ENCODE measurements at places on chromosomes 6 and 20. TPM values are rescaled to one million over a fixed set of nuclear protein-coding genes. Genes with fewer than 3 reads are reported as not detected.

- peak; percentile 34 for DNase-seq
Measured at GRCh38 chr20:59221049-59221706, 57.6 kb downstream of the ZNF831 start.

DNA sequence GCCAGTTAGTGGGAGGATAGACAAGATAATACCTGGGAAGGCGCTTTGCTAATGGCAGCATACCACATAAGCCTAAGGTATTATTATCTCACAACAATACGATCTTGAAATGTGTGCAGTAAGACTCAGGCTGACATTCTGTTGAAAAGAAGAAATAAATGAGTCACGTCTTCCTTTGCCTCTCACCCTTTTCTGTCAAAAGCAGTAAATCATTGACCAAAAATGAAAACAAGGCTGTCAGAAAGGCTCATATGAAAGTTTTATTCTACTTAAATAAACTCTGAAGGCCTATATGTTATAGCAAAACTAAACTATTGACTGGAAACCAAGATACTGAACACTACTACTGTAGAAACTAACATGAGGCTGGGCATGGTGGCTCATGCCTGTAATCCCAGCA, 43.1 kb upstream of the IL20RA start:
- DNase-seq, result no peak

- DNase-seq, result no peak
Measured at GRCh38 chr6:33552252-33552651, 27.8 kb downstream of the BAK1 start.

DNA sequence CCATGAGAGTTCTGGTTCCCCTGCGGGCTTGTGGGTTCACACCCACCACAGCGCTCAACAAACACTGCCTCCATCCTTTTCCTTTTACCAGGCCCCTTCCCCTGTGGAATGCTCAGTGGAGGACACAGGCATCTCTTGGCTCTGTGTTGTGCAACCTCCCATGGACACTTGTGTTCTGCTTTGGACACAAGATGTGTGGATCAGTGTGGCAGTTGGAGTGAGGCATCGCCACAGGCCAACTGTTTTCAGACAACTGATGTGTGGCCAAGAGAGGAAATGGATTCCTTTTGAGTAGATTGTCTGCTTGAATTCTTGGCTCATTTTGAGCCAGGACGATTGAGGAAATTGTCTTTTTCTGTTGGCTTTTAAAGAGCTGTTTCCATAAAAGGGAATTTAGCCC, 26.8 kb downstream of the CST8 start:
- no peak for DNase-seq

GRCh38 chr6:33417128-33417902, 592 bp downstream of the CUTA start:
- peak; percentile 48 for DNase-seq

- DNase-seq, result no peak
Measured at GRCh38 chr6:97665446-97665845, 382.4 kb upstream of the MMS22L start.

IL17A gene
- total RNA-seq, result not detected

GRCh38 chr6:125839879-125840278, 49.1 kb downstream of the NCOA7 start:
- DNase-seq, result no peak

DNA sequence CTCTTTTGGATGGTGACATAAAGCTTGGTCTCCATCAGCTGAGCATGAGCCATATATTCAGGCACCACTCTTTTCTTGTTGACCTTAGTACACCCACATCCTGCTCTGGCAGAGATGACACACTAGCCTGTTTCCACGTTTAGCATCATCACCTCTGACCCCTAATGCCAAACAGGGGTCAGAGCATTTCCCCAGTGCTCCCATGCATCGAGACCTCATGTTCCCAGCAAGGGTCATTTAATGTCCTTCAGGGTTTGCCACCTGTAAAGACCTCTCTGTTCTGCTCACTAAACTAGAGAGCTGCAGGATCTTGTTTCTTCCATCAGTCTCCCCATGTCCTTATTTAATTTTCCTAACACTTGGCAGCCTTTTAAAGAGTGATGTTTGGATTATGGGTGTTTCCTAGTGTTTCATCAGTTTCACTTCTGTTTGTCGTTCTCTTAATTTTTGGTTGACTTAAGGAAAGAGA, 97.5 kb downstream of the AIG1 start:
- DNase-seq, result no peak

ZBTB12 gene
- total RNA-seq, result 1.8 TPM

DNA sequence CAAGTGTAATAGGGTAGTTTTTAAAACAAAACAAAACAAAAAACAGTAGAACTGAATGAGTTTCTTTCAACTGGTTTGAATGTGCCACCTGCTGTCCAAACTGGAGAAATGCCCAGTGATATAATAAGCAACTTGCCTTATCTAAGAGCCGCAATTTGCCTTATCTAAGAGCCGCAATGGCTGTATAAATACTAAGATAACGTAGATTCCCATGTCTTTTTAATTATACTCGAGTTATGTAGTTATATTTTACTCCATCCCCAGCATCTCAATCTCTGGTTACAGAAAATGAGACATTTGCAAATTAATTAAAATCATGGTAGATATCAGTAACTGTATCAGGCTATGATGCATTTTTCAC, 67.2 kb downstream of the RPP40 start:
- peak; percentile 38 for DNase-seq

COX4I2 gene
- not detected for total RNA-seq

ACTL10 gene
- total RNA-seq, result 2.8 TPM

DNA sequence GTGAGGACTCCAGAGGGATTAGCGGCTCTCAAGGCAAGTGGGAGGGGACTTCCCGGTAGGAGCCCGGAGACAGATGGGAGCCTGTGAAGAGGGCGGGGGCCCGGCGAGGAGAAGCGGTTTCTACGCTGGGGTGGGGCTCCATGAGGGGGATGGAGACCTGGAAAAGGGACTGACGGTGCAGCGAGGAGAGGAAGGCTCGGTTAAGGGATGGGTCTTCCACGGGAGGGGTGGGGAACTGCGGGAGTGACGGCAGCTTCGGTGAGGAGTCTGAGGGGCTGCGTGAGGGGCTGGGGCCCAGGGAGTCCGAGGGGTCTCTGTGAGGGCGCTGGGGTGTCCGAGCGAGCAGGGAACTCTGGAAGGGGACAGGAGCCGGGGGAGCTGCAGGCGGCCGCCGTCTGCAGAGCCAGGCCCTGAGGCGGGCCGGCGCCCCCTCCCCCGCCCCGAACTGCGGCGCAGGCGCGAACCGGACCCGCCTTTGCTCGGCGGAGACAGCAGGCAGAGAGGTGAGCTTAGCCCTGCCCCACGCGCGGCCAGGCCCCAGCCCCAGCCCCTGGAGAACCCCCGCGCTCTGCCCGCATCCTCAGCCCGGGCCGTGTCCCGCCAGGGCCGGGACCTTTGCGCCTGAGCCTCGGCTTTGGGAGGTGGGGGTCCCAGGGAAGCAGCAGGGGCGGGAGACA, at the start of gene NRSN2:
Gene NRSN2 (plus strand): TSS at position 472 of the 677 bp plus-strand sequence. CDS start 2,533 bp downstream, outside the sequence.
- DNase-seq, result peak; percentile 87

DNA sequence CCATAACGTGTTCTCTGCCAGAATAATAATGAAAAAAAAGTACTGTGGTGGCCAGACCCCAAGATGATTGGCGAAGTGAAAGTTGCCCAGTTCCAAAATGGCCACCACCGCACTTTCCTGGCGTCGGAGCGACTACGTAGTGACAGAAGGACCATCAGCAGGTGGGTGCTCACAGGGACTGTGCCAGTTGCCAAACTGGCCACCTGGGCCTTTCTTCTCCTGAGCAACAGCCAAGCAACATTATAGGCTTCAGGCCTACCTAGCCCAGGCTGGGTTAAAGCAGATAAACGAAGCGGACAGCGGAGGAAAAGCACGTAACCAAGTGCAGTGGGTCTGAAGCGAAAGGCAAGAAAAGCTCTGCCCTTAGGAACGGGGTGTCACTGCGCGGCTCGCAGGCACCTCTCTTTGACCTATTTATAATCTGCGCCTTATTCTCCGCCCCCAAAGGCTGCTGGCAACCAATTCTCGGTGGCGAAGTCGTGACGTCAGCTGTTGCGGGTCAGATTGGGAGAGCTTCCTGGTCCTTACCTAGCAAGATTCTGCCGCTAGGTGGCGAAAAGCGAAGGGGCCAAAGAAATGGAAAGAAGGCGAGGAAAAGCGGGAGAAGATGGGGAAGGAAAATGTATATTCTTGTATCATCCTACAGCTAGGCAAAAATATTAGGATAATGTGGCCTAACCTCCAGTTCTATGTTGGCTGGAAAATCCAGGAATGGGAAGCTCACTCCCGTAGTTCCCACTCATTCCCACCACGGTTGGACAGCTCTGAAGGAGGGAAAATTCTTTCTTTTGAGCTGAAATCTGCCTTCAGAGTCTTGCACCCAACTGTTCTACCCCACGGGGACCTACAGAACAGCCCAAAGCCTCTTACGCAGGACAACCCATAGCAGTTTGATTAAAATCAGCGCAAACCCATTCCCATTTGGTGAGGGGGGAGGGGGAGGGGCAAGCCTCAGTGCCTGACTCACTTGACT, 6.9 kb upstream of the MOG start:
- peak; percentile 99 for DNase-seq

DNA sequence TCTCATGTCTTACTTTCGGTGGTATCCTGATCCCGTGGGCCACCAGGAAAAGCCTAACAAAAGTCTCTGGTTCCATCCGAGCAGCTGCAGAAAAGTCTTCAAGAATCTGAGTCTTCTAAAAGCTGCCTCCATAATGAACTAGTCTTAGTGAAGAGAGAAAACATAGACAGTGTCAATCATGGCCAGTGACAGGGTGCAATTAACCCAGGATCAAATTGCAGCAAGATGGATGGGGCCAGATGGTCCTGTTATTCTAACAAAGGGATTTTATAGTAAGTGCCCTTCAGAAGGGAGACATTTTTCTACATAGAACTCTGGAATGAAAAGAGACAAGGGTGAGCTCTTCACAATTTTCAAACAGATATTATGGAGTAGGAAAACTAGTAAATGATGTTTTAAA, 281.6 kb upstream of the ZFP64 start:
- no peak for DNase-seq

C20orf204 gene
- 0.41 TPM for total RNA-seq

GRCh38 chr6:133951881-133952814, 876 bp upstream of the TBPL1 start:
- peak; percentile 61 for DNase-seq

Measured in adrenal gland (tissue), 19 donors.